ENCODE measurements at places on chromosomes 13 and 19.

- DNase-seq = no peak
Measured at GRCh38 chr19:15291548-15292021, 40.8 kb downstream of the BRD4 start.

GRCh38 chr19:31349160-31349881, at the start of gene TSHZ3:
TSHZ3 (minus strand) TSS chr19:31349436; CDS start chr19:31349219, 217 bp downstream.
- peak; percentile 94 for DNase-seq

GRCh38 chr19:3298853-3299449, 67.4 kb upstream of the NFIC start:
- no peak for DNase-seq

- no peak for DNase-seq
Measured at GRCh38 chr19:5059213-5059574, 90.3 kb downstream of the KDM4B start.

DNA sequence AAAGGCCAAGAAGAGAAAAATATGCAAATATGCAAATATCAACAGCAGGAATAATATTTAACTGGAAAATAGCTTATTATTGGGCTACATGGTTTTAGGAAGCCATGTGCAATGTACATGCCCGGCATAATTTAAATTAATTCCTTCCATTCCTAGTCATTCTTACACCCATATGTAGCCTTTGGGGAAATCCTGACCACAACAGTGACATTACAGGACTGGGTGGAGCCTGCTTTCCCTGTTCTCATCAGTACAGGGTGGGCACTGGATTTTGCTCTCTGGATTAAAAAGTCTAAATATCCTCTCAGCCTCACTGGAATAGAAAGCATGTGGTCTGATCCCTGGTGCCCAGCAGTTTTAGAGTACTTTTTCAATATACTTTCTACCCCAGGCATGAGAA, 198.2 kb downstream of the DNAJC15 start:
- no peak for DNase-seq

Data from vagina (tissue), 2 donors.